ENCODE measurements at places on chromosomes 16 and 17.

GRCh38 chr16:28985211-28986041, 574 bp downstream of the LAT start:
- no peak for DNase-seq

- DNase-seq: no peak
These were observed 101.1 kb downstream of the USP31 start for GRCh38 chr16:23048164-23048563.

DNA sequence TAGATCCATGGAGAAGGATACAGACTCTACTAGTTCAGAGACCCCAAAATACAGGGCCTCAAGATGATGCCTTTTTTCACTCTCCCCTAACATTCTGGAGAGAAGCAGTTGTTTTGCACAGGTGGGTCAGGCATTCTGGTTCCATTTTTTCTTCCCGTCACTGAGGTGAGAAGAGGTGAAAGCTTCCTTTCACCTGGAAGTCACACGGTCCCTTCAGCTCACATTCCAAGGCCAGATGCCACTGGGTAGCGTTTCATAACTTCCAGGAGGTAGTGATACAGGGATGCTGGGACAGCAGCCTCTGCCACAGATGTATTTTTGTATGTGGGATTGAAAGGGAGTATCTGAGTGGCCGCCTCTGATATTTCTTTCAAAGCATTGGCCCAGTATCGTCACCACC, 1.9 kb downstream of the CDK10 start:
- no peak for DNase-seq

DNA sequence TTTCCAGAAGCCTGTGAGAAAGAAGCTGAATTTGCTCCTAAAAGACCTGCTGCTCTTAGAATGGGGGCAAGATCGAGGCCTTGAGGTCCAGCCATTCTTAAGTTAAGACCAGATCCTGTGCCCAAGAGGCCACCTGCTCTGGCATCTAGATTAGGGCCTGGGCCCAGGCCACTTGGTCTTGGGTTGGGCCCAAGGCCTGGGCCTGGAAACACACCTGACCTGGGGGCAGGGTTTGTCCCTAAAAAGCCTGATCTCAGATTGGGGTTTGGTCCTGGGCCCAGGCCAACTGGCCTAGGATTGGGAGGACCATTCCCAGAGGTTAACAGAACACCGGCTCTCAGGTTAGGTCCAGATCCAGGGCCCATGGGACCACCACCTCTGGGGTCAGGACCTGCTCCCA, 12.9 kb downstream of the CHTF8 start:
- DNase-seq: no peak

- DNase-seq: no peak
These were observed 20.0 kb downstream of the KSR1 start for GRCh38 chr17:27475981-27476895.

GRCh38 chr17:40063187-40063771, 514 bp downstream of the THRA start:
- DNase-seq: no peak

DNA sequence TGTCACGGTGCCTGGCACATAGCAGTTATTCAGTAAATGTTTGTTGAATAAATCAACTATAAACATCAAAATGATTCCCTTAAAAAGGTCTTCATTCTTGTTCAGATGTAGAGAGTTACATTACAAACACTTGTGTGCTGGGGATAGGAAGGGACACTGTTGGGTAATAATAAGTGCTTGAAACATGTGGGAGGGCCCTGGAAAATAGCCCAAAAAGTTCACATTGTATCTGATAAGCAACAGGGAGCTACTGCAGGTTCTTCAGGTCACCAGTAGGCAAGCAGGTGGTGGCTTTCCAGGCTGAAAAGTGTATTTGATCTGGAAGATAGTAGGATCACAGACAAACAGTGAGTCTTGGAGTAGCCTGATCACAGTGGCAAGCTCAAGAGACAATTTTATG, 19.0 kb upstream of the ZNF652 start:
- DNase-seq: no peak

- no peak for DNase-seq
These were observed 882.8 kb upstream of the SOX9 start for GRCh38 chr17:71237903-71238538.

GRCh38 chr16:19062706-19063105, 4.7 kb upstream of the COQ7 start:
- DNase-seq: no peak

DNA sequence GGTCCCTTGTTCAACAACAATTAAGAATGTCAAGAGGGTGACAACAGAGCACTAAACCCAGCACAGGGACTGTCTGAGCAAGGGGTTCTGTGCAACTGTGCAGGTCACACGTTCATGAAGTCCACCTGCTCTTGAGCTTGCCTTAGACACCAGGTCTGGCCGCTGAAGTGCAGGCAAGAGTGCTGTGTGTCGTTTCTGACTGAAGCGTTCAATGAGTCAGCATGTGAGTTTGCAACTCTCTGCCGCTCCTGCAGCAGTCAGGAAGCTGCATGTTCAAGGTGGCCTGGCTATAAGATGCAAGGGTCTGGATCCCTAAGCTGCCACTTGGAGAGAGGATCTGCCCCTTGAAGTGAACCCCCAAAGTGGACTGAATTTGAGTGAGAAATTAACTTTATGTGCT, 332.7 kb upstream of the HSBP1 start:
- no peak for DNase-seq

DNA sequence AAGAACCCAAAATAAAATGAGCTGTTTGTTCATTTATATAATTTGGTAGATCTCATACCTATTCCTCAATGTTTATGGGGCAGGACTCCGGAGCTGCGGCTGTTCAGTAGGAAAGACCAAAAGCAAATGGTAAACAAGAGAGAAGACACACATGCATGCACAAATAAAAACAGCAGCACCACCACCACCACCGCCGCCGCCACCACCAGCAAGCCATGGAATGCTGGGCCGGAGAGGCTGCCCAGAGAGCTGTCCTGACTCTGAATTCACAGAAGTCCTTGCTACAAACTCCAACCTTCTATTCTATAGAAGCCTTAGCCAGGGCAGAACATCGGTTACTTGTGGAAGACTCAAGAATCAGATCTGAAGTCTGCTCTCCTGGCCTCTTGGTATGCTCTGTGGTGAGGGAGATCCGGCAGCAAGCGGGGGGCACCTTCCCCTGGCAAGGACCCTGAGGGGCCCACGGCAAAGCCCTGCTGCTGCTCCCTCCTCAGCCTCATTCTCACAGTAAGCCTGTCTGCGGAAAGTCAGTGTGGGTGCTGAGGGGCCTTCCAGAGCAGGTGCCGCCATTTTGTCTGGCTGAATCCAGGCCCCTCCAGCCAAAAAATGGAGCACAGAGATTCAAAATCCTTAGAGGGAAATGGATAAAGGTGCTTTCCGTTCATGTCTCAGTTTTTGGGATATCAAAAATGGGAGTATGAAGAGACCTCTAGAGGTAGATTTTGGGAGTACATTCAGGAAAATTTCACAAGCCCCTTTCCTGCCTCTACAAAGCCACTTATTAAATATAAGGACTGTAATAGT, 6.4 kb upstream of the FOXJ1 start:
- no peak for DNase-seq

- DNase-seq: no peak
These were observed 30.7 kb downstream of the SDK2 start for GRCh38 chr17:73613271-73614233.

DNA sequence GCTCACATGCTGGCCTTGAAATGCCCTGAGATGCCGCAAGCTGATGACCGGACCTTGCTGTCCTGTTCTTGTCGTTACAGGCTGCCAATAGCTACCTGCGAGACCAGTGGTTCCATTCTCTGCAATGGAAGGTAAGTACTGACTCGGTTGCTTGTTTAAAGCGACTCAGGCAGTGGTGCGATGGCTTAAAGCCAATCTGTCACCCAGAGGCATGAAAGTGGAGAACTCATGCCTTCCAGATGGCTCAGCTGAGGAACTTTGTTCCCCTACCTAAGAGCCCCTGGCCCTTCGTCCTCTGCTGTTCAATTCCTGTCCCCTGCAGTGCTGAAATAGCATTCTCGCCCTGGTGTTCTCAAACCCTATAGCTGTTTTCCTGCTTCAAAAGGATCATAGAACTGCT, 158.3 kb upstream of the PLCG2 start:
- DNase-seq: no peak

- DNase-seq: no peak
These were observed 184.2 kb downstream of the COPRS start for GRCh38 chr17:31674717-31675349.

DNA sequence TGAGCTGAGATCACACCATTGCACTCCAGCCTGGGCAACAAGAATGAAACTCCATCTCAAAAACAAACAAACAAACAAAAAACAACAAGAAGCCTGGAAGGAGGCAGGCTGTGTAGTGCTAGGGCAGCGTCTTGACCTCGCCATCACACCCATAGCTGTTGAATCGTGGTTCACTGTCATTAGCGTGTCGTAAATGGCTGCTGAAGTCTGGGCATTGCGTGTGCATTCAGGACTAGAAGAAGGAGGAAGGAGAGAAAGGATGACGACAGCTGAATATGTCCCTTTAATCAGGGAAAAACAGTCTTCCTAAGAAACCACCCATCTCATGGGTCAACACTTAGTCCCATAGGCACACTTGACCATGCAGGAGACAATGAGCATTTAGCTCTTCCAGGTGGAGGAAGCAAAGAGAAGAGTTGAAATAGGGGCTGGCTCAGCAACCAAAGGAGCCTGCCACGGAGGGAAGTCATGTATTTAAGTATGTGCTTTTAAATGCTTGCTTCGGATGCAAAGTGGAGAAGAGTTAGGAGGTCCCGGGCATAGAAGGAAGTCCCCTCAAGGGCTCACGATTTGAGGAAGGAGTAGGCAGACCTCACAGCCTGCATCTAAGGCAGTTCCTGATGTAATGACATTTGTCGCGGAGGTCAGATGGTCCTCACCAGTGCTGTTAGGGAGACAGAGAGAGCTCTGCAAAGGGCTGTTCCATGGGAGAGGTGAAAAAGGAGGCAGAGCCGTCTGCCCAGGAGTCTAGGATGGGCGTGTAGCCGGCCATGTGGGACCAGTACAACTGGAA, 8.8 kb downstream of the PRSS22 start:
- no peak for DNase-seq

DNA sequence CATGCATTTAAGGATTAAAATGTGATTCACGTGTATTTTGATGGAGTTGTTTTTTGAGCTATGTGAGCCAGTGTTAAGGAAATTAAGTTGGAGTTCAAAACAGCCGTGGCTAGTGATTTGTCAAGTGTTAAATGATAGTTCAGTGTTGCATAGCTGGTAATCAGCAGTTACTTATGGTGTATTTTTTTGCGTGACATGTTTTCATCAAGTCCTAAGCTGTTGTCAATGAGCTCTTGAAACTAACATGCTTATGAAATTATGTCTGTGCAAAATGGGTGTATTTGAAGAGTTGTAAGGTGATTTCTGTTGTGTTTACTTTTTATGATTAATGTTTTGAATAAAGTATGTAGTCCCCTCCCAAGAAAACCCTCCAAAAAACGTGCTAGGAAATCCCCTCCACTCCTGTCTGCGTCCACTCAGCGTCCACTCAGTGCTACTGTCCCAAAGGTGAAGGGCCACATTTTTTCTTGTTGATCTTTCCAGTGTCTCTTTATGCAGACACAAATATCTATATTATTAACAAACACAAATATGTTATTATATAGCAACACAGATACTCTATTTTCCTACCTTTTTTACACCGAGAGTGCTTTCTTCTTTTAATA, 30.0 kb downstream of the USP10 start:
- DNase-seq: no peak

GRCh38 chr17:17535957-17536356, 39.8 kb upstream of the RASD1 start:
- DNase-seq: no peak

- DNase-seq: no peak
These were observed 428 bp upstream of the SALL1 start for GRCh38 chr16:51151435-51151960.

GRCh38 chr16:17491140-17491662, 20.4 kb upstream of the XYLT1 start:
- DNase-seq: no peak

GRCh38 chr17:72123530-72124437, 3.0 kb downstream of the SOX9 start:
- no peak for DNase-seq

- DNase-seq: no peak
These were observed 20.6 kb upstream of the PIK3R6 start for GRCh38 chr17:8887834-8888703.

- no peak for DNase-seq
These were observed 163.9 kb downstream of the PRKCB start for GRCh38 chr16:23999663-24000062.

- DNase-seq: no peak
These were observed 1386.5 kb upstream of the CDH8 start for GRCh38 chr16:63422715-63423114.

GRCh38 chr17:78805301-78805700, 23.2 kb upstream of the CYTH1 start:
- peak; percentile 45 for DNase-seq

GRCh38 chr16:12027558-12028287, 51.2 kb downstream of the SNX29 start:
- no peak for DNase-seq

DNA sequence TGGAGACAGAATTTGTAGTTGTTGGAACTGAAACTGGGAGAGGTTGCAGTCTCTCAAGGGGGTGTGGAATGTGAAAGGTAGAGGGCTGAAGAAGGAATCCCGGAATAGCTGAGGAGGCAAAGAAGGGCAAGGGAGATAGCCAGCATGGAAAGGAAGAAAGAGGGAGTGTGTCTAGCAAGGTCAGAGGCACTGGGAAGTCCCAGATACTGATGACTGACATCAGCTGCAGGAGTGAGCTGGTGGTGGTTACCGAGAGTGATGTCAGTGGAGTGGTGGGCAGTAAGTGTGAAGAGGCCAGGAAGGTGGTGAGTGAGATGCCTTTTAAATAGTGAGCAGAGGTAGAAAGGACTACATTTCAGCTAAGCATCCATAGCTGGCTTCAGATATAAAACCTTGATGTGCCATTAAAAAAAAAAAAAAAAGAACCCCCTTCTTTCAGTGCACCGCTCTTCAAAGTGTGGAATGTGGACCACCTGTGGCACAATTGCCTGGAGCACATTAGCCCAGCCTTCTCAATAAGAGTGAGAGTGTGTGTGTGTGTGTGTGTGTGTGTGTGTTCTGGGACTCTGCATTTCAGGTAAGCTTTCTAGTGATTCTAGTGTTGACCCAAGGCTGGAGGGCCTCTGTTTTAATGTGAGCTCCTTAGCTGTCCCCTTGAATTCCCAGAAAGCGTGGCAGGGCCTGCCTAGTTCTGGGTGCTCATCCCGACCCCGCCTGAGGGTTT, 8.5 kb downstream of the PRMT7 start:
- DNase-seq: no peak

DNA sequence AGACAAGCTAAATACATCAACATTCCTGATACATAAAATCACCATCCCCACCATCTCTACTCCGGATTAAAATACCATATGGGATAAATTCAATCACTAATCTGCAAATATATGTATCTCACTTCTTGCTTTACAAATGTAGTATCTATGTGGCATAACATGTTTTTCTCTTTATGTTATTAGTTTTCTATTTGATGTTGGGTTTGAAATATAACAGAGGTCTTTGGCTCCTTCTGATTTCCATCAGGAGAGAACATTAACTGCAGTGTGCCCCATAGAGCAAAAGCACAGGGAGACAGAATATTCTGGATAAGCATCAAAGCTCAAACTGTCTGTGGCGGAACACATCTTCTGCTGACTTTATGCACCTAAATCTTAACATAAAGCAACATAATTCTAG, 547.2 kb upstream of the CDH8 start:
- no peak for DNase-seq
